ENCODE measurements at places on chromosomes 7 and 10. TPM values are rescaled to one million over a fixed set of nuclear protein-coding genes. Genes with fewer than 3 reads are reported as not detected.

- peak; percentile 65 for DNase-seq
- no peaks in the 10 kb centered on the region for H3K4me1 ChIP-seq
- H3K27ac ChIP-seq: no peak overlapping the region
- no peaks in the 10 kb centered on the region for H3K36me3 ChIP-seq
- no peak overlapping the region for H3K4me3 ChIP-seq
These were observed 71.9 kb downstream of the MKI67 start for GRCh38 chr10:128054163-128054970.

The ATOH7 gene
- not detected for total RNA-seq

- H3K36me3 ChIP-seq: no peaks in the 10 kb centered on the region
- H3K27me3 ChIP-seq: no peaks in the 10 kb centered on the region
- no peak overlapping the region for H3K4me3 ChIP-seq
- DNase-seq: no peak
- H3K27ac ChIP-seq: no peak overlapping the region
These were observed 52.6 kb downstream of the SYPL1 start for GRCh38 chr7:106059556-106059955.

DNA sequence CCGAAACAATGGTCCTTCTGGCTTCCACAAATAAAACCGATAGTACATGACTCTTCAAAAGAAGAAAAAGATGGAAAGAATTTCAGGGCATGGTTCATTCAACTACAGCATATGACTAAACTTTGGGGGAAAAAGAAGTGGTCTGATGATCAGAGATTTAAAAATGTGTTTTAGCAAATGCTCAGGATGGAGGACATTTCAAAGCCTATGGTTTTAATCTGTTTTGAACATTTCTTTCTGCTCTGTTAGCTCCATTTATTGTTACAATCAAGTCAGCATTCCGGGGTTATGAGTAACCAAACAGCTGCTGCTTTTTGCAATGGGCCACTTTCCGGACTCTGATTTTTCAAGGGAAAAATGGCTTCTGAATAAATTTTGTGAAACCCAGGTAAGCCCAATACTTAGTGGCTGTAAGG, 142.4 kb downstream of the CUBN start:
- peak overlapping the region; percentile 8 for H3K27ac ChIP-seq
- no peak for DNase-seq
- H3K4me3 ChIP-seq: no peak overlapping the region
- no peaks in the 10 kb centered on the region for H3K36me3 ChIP-seq
- H3K4me1 ChIP-seq: peaks cover 4% of the 10 kb centered on the region

The UTF1 gene
- not detected for total RNA-seq

The SPOCK2 gene
- 7.3 TPM for total RNA-seq

- no peaks in the 10 kb centered on the region for H3K27me3 ChIP-seq
- no peak overlapping the region for H3K27ac ChIP-seq
- no peak for DNase-seq
- H3K4me3 ChIP-seq: no peak overlapping the region
- H3K4me1 ChIP-seq: peaks cover 2% of the 10 kb centered on the region
These were observed 1.7 kb upstream of the CTNNA3 start for GRCh38 chr10:67697724-67698131.

The CLEC5A gene
- 8.0 TPM for total RNA-seq

DNA sequence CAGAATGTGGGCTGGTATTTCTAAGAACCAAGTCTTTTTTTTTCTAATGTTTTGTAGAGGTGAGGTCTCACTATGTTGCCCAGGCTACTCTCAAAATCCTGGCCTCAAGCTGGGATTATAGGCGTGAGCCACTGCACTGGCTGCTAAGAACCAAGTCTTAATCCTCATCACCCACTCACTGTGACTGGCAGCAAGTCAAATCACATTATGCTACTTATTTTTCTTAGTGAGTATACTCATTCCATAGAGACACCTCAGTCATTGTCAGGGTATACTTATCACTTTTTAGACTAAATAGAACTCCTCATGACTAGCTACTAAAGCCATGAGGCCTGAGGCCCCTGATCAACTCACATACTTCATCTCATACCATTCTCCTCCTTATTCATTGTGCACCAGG, 116.1 kb downstream of the STRA8 start:
- DNase-seq: no peak
- H3K4me3 ChIP-seq: no peak overlapping the region
- H3K4me1 ChIP-seq: no peaks in the 10 kb centered on the region
- no peak overlapping the region for H3K27ac ChIP-seq

GRCh38 chr10:97943294-97943693, 87.1 kb downstream of the CRTAC1 start:
- no peaks in the 10 kb centered on the region for H3K4me1 ChIP-seq
- H3K36me3 ChIP-seq: no peaks in the 10 kb centered on the region
- no peak for DNase-seq
- no peak overlapping the region for H3K27ac ChIP-seq
- H3K27me3 ChIP-seq: no peaks in the 10 kb centered on the region
- no peak overlapping the region for H3K4me3 ChIP-seq

The UPK3B gene
- total RNA-seq: 1.7 TPM

GRCh38 chr7:47636081-47636432, 54.1 kb upstream of the TNS3 start:
- H3K27me3 ChIP-seq: no peaks in the 10 kb centered on the region
- H3K4me1 ChIP-seq: peaks cover 4% of the 10 kb centered on the region
- DNase-seq: no peak
- peak overlapping the region; percentile 60 for H3K27ac ChIP-seq

- no peak overlapping the region for H3K27ac ChIP-seq
- H3K36me3 ChIP-seq: no peaks in the 10 kb centered on the region
- H3K4me3 ChIP-seq: no peak overlapping the region
- no peaks in the 10 kb centered on the region for H3K4me1 ChIP-seq
- no peaks in the 10 kb centered on the region for H3K27me3 ChIP-seq
These were observed 249.0 kb upstream of the PPP2R2D start for GRCh38 chr10:131651674-131652437.

DNA sequence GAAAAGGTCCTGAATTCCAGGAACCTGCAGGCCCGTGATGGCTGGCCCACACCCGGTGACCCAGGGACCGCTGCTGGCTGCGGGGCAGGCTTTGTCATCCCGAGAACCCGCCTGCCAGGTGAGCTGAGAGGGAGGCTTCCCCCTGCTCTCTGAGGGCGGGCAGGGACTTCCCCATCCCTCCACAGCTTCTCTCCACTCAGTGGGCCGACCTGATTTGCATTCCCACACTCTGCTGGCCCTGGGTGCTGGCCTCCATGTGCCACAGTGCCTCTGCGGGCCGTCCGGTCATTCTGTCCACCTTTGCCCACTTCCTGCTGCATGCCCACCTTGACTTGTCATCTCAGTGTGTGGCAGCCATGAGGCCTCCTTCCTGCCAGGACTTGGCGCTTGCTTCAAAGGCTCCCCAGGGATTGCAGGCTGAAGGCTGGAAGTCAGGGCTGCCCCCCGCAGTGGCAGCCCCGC, 35.3 kb downstream of the PALD1 start:
- no peak overlapping the region for H3K27ac ChIP-seq
- no peaks in the 10 kb centered on the region for H3K27me3 ChIP-seq
- DNase-seq: no peak
- H3K4me3 ChIP-seq: no peak overlapping the region

DNA sequence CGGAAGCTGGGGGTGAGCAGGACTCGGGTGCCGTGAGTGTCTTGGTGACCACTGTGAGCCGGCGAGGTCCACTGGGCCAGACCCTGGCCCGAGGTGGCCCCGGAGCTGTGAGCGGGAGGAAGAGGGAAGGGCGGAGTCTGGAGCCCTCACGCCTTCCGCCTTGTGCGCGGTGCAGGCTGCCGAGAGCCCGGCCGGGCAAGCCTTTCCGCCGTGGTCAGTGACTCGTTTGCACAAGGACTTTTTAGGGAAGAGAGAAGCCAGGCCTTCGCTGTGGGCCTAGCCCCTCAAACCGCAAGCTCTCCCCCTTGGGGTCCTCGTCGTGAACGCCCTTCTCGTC, 40.9 kb upstream of the ZNF32 start:
- H3K4me1 ChIP-seq: no peaks in the 10 kb centered on the region
- peak overlapping the region; percentile 5 for H3K4me3 ChIP-seq
- peak; percentile 89 for DNase-seq
- H3K36me3 ChIP-seq: no peaks in the 10 kb centered on the region

DNA sequence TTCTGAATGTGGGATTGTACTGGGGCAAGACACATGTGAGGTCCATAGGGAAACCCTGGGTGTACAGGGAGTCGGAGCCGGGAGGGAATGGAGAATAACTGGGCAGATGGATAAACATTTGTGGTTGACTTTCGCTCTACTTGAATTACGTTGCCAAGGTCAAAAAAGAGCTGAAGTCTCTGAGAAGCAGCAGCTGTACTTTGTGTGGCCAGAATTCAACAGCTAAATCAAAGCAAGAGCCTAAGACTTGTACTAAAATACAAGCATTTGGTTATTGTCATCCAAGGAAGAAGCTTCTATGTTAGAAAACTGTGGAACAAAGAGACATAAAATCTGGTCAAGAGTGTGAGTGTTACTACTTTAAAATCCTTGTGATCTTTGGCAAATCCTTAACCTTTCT, 457.2 kb downstream of the ARL4A start:
- no peak overlapping the region for H3K27ac ChIP-seq
- H3K36me3 ChIP-seq: no peaks in the 10 kb centered on the region
- H3K4me1 ChIP-seq: no peaks in the 10 kb centered on the region
- no peak for DNase-seq
- no peak overlapping the region for H3K4me3 ChIP-seq

- H3K4me3 ChIP-seq: no peak overlapping the region
- DNase-seq: no peak
- no peaks in the 10 kb centered on the region for H3K4me1 ChIP-seq
- H3K27ac ChIP-seq: no peak overlapping the region
These were observed 651.5 kb downstream of the LRMDA start for GRCh38 chr10:76082956-76083355.

The GALNT11 gene
- 25.3 TPM for total RNA-seq

- H3K27me3 ChIP-seq: no peaks in the 10 kb centered on the region
- H3K4me1 ChIP-seq: no peaks in the 10 kb centered on the region
- no peak overlapping the region for H3K4me3 ChIP-seq
- DNase-seq: no peak
- no peaks in the 10 kb centered on the region for H3K36me3 ChIP-seq
- no peak overlapping the region for H3K27ac ChIP-seq
These were observed 27.6 kb upstream of the PIK3AP1 start for GRCh38 chr10:96747734-96748550.

- no peak overlapping the region for H3K4me3 ChIP-seq
- no peak overlapping the region for H3K27ac ChIP-seq
- H3K27me3 ChIP-seq: no peaks in the 10 kb centered on the region
- no peaks in the 10 kb centered on the region for H3K36me3 ChIP-seq
- no peak for DNase-seq
These were observed 78.6 kb downstream of the LCOR start for GRCh38 chr10:96910488-96911395.

The ATRNL1 gene
- 27.5 TPM for total RNA-seq

- peak overlapping the region; percentile 85 for H3K27ac ChIP-seq
- DNase-seq: no peak
- H3K27me3 ChIP-seq: no peaks in the 10 kb centered on the region
- peaks cover 11% of the 10 kb centered on the region for H3K4me1 ChIP-seq
These were observed 104.7 kb downstream of the SORBS1 start for GRCh38 chr10:95456516-95456915.

DNA sequence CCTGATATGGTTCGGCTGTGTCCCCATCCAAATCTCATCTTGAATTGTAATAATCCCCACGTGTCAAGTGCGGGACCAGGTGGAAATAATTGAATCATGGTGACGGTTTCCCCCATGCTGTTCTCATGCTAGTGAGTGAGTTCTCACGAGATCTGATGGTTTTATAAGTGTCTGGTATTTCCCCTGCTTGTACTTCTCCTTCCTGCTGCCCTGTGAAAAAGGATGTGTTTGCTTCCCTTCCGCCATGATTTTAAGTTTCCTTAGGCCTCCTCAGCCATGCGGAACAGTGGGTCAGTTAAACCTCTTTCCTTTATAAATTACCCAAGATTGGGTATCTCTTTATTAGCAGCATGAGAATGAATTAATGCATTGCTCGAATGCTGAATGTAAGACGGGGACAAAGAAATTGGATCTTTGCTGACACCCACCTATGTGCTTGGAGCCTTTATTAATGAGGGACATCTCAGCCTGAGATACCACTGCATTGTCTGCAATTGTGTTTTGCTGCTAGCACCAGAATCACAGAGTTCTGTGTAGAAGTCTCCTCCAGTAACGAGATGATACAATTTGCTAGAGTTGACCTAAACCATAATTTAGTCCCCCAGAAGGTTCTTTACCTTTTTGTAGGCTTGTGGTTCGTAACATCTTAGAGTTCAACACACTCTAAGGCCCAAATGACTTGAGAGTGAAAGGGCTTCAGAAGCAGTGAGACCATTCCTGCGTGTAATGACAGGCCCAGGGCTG, 28.6 kb downstream of the SLC35B4 start:
- peaks cover under 1% of the 10 kb centered on the region for H3K36me3 ChIP-seq
- H3K4me3 ChIP-seq: no peak overlapping the region
- no peak overlapping the region for H3K27ac ChIP-seq
- DNase-seq: no peak

DNA sequence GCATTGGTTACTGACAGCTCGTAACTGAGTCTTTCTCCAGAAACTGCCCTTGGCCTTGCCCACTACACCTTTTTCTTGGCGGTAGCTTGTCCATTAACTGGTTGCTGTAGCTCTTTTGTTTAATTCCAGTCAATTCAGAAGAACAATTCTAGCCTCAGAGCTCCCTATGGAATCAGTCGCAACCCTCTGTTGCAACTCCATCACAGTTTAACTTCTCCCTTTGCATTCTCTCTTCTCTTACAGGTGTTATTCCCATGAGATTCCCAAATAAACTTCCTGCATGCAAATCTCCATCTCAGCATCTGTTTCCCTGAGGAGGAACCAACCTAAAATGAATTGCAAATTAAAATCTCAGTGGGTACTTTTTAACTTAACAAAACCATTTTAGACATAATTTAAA, 28.4 kb upstream of the TMEM26 start:
- H3K4me1 ChIP-seq: no peaks in the 10 kb centered on the region
- DNase-seq: no peak
- H3K27me3 ChIP-seq: no peaks in the 10 kb centered on the region
- no peak overlapping the region for H3K4me3 ChIP-seq

The ABCB4 gene
- total RNA-seq: 3.1 TPM

DNA sequence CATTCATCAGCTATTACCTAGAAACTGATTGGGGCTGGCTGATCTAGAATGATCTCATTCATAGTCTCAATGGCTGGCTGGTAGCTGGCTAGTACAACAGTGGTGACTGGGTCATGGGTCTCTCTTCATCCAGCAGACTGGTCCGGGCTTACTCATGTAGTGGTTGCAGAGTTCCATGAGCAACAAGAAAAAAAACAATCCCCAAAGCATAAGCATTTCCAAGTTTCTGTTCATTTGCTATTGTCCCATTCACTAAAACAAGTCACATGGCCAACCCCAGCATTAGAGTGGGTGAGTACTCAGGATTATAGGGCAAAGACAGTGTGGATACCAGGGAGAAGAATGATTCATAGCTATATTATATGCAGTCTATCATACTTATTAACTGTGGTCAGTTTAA, 85.2 kb upstream of the SEMA3C start:
- no peak overlapping the region for H3K27ac ChIP-seq
- DNase-seq: no peak
- no peak overlapping the region for H3K4me3 ChIP-seq

The ASAH2 gene
- 2.3 TPM for total RNA-seq

The MMD2 gene
- total RNA-seq: not detected
